ENCODE measurements at places on chromosomes 2 and 18. TPM values are rescaled to one million over a fixed set of nuclear protein-coding genes. Genes with fewer than 3 reads are reported as not detected.

NT5C1B gene
- total RNA-seq = not detected

FAP gene
- total RNA-seq = not detected

MYO5B gene
- 6.7 TPM for total RNA-seq

PDCL3 gene
- 24.9 TPM for total RNA-seq

HOXD8 gene
- total RNA-seq = not detected

ANKRD36B gene
- 61.1 TPM for total RNA-seq

NTSR2 gene
- not detected for total RNA-seq

SMAD7 gene
- 1.1 TPM for total RNA-seq
